Suppressor macrophage (primary cell): ENCODE measurements at places on chromosomes 7 and 10.

- DNase-seq: no peak
Measured at GRCh38 chr7:106016331-106016730, 53.3 kb downstream of the CDHR3 start.

DNA sequence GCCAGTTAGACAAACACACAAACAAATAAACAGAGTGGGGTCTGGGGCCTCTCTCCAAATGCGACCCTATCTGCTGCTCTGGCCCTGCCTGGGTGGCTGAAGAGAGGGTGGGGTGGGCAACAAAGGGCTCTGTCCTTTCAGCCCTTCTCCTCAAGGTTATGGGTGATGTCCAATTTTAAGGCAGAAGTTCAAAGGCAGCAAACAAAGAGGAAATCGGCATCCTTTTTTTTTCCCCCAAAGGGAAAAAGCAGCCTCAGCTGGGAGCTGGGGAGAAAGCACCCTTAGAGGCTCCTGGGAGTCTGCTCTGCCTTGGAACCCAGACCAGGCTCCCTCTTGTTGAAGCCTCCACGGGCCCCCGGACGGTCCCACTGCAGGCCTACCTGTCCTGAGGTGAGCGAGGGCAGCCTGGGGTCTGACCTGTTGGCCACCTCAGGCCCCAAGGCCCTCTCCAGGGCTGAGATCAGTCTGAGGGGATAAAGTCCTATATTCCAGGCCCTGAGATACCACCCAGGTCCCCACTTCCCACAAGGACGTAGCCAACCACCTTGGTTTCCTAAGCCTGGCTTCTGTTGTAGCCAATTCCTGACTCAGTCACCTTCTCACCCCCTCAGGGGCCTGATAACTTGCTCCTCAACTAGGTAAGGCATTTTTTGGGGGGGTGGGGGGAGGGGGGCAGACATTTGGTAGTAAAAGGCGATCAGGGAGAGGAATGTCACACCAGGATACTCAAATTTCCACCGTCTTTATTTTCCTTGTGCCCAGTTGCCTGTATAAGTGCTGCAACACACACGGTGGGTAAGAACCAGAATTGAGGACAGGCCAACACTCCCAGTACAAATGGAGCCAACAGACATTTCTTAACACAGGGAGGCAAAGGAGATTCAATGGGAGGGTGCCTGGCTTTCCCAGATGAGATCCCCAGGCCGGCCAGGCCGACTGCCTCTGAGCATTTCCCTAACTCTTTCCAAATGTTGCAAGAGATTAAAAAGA lies 4.3 kb downstream of the HOXA11 start:
- no peak for DNase-seq

- DNase-seq: no peak
Measured at GRCh38 chr7:144027974-144028373, 20.8 kb upstream of the OR2A5 start.

- peak; percentile 59 for DNase-seq
Measured at GRCh38 chr10:98309366-98310355, 41.7 kb upstream of the LOXL4 start.

- peak; percentile 34 for DNase-seq
Measured at GRCh38 chr7:100493476-100494264, 9.9 kb downstream of the NYAP1 start.

DNA sequence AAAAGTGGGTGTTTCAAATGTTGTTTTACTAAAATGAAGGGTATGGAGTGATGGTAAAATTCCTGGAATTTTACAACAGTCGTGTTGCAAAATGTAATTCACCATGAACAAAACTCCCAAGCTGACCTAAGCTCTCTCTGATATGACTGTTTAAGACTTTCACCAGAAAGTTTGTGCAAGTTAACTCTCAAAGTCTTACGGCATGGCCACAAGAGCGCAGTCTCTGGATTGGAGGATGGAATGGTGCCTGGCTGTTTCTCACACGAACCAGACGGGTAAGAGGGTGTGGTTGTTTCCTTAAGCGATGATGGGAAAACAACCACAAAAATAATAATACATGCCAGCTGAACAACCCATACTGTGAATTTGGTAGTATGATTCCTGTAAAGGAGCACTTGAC lies 662.5 kb downstream of the KCNMA1 start:
- no peak for DNase-seq

- DNase-seq: no peak
Measured at GRCh38 chr10:76071653-76072365, 640.4 kb downstream of the LRMDA start.

- DNase-seq: no peak
Measured at GRCh38 chr7:65731562-65732035, 141.3 kb upstream of the VKORC1L1 start.

GRCh38 chr10:111161109-111161874 lies 84.5 kb downstream of the ADRA2A start:
- DNase-seq: no peak

- DNase-seq: peak; percentile 87
Measured at GRCh38 chr7:17769918-17770317, 170.4 kb downstream of the SNX13 start.

GRCh38 chr7:143359771-143360353 lies 2.7 kb downstream of the FAM131B start:
- peak; percentile 36 for DNase-seq

DNA sequence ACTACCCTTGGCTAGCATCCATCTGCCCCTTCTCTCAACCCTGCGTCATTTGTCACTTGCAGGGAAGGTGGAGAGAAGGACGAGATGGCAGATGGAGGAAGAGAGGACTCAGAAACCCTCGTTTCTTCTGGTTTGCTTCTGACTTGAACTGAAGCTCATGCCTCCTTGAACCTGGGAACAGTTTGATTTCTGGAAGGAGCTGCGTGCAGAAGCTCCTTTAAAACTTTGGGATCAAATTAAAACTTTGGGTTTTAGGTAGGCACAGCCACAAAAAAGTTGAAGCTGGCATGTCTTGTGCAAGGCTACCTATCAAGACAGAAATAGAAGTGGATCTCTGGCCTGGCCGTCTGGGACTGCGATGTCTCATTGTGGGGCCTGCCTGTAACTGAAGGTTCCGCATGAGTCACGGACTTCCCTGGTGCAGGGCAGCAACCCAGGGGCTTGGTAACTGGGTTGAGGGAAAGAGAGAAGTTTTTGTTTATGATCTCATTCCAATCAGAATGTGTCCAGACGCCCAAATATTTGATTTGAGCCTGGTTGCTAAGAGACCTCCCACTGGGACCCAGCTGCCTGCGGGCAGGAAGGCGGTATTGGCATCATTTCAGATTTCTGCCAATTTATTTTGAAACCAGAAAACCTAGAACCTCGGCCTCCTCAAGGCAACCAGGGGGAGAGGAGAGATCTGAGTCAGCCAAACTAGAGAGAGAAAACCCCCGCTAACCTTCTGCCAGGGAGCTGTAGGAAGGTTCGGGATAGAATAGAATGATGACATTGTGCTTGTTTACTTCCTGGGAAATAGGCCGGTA lies 15.8 kb upstream of the CAMK1D start:
- DNase-seq: peak; percentile 89

DNA sequence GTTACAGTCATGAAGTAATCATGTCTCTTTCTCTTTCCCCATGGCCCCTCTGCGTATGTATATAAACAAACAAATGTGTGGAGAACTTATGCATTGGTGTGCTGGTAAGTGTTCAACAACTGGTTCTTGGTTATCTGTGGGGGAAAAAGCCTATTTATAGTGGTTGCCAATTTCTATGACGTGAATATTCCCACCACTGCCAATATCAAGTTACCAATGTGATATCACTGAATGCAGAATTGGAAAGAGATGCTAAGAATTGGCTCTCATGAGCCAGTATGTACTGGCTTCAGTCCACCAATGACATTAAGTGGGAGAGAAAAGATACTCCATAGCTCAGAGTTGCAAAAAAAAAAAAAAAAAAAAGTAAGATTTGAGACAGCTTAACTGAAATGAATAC lies 399.7 kb downstream of the REEP3 start:
- no peak for DNase-seq
